ENCODE measurements at places on chromosomes 16 and 17.

DNA sequence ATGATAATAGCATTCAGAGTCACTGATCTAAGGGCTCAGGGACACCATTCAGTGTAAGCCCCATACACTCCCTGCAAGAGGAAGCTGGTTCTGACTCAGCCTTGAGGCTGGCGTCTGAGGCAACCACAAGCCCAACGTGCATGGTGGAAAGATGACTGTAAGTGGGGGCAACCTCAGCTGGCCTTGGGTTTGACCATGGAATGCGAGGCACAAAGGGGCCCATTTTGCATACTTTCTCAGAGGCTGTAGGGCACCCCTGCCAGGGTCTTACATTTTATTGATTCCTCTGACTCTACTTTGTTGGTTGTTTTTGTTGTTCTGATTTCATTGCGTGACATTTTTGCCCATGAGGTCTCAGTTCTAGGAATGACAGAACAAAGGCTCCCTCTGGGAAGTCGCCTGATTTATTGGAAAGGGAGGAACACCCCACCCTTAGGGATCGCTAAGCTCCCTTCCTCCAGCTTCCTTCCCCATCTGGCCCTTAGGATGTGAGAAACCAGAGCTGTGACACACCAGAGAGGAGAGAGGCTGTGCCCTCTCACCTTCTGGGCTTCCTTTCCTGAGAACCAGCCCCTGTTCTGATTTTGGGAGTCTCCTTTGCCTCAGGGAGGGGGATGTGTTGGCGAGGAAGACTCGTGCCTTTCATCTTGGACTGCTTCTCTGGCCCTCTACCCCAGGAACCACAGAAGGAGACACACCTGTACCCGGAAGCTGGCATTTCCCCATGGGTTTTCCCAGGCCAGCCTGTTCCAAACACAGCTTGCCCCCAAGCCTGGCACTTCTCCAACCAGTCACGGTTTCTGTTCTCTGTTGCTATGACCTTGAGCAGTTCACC lies 5.6 kb upstream of the CIITA start:
- no peak for DNase-seq

GRCh38 chr16:21626659-21627277 lies 25.6 kb downstream of the IGSF6 start:
- DNase-seq: no peak

GRCh38 chr17:36212966-36213365 lies 2.1 kb downstream of the CCL4L2 start:
- DNase-seq: no peak

GRCh38 chr16:35314298-35314697 lies 1854.9 kb downstream of the TP53TG3F start:
- no peak for DNase-seq

DNA sequence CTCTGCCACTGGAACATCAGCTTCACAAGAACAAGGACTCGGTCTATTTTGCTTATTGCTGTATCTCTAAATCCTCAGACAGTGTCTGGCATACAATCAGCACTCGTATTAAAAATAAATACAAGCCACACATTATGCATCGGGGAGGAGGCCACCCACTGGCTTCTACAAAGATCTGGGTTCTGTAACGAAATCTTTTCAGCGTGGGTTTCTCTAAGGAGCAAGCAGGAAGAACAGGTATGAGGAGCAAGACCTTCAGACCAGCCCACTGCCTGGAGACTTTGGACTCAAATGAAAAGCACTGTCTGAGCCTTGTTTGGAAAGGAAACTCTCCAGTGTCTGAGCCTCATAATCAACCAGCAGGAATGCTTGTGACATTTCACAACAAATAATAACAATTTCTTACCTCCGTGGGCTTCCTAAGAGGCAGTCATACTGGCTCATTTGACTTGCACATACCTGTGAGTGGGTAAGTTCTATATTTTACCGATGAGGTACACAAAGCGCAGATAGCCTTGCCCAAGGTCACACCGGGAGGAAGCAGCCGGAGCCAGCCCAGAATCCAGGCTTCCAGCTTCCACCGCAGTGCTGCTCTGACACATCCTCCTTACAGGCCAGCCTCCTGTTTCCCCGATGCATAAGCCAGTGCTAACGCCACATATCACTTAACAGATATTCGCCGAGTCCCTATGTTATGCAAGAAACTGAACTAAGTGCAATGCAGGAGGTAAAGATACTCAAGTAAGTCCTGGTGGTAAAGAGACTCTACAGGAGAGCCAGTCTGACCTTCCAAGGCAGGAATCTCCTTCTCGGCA lies 118.6 kb upstream of the TNRC6C start:
- no peak for DNase-seq

GRCh38 chr17:34776456-34777443 lies 184.5 kb downstream of the CCT6B start:
- DNase-seq: no peak

GRCh38 chr16:80526418-80527061 lies 14.3 kb upstream of the DYNLRB2 start:
- no peak for DNase-seq

DNA sequence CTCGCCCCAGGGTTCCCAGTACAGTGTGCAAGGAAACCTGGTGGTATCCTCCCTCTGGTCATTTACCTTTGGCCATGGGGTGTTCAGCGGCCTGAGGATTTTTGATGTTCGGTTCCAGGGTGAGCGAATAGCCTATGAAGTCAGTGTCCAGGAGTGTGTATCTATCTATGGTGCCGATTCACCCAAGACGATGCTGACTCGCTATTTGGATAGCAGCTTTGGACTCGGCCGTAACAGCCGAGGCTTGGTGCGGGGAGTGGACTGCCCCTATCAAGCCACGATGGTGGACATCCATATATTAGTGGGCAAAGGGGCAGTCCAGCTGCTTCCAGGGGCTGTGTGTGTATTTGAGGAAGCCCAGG lies 1.2 kb downstream of the AOC2 start:
- no peak for DNase-seq

DNA sequence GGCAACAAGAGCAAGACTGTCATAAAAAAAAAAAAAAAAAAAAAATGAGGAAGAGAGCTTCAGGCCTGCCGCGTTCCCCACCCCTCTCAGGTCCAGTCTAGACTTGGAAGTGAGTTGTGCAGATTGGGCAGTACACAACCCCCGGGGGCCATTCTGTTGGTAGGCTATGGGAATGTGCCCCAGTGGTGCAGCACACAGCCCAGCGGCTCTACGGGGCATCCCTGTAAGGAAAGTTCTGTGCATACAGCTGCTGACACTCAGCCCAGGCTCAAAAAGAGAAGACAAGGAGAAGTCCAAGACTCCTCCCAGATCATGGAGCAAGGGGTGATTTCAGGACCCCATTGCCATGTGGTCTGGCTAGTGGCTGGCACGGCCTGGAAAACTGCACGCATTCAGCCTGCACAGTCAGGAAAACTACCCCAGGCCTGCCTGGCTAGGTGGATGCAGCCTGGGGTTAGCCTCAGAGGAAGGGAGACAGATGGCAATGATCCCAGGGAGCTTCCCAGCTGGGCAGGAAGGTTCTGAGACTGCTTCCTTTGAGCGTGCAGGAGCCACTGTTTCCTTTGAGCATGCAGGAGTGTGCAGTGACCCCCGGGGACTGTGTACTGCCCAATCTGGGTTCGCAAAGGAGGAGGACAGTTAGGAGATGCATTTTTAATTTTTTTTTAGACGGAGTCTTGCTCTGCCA lies 44.8 kb downstream of the PECAM1 start:
- no peak for DNase-seq

- DNase-seq: no peak
Measured at GRCh38 chr16:19929062-19929511, 44.4 kb upstream of the GPRC5B start.

DNA sequence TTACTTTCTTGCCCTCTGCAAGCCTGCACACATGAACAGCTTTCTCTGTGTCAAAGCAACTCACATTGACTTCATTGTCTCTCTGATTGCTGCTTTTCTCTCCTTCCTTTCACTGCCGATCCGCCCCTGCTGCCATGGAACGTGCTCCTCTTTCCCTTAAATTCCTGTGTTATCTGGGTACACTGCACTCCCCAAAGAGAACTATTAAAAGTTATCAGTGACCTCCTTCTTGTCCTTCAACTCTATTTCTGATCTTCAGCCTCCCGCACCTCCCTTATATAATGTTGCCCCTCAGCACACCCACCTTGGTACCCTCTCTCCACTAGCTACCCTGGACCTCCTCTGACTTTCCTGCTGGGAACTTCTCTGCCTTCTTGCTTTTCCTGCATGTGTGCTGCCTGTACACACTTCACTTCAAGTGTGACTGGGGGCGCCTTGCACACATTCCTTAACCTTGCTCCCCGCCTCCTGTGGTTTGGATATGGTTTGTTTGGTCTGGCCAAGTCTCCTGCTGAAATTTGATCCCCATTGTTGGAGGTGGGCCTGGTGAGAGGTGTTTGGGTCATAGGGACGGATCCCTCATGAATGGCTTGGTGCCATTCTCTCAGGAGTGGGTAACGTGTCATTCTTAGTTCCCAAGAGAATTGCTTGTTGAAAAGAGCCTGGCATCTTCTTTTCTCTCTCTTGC lies 26.7 kb upstream of the PMP22 start:
- DNase-seq: no peak

- no peak for DNase-seq
Measured at GRCh38 chr17:44955674-44956425, 8.3 kb upstream of the KIF18B start.

- DNase-seq: no peak
Measured at GRCh38 chr16:69003500-69003899, 102.0 kb upstream of the HAS3 start.

DNA sequence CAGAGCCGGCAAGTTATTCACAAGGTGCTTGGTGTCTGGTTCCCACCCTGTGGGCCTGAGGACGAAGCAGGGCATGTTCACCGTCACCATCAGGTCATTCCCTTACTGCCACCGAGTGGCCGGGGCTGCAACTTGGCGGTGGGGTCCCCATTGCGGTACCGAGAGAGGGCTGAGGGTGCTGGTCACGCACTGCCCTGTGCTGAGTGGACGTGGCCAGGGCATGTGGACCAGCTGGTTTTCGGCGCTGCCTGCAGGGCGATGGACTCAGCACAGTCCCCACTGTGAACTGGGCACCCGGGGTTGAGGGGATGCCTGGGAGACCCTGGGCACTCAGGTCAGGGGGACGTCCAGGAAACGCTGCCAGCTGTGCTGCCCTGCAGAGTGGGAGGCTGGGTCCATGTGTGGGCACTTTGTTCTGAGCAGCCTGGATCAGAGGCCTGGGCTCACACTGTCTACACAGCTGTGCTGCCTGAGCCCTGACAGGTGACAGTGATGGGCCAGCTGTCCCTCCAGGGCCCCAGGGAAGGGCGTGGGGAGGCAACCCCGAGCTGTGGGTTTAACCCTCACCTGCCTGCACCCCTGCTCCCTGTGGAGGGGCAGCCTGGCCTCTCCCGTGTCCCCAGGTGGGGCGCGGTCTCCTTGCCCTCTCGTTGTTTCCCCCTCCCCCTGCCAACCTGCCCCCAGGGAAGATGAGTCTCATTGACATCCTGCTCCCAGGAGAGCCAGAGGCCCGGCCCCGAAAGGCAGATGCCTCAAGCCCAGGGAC lies 39.3 kb upstream of the GNG13 start:
- DNase-seq: no peak

DNA sequence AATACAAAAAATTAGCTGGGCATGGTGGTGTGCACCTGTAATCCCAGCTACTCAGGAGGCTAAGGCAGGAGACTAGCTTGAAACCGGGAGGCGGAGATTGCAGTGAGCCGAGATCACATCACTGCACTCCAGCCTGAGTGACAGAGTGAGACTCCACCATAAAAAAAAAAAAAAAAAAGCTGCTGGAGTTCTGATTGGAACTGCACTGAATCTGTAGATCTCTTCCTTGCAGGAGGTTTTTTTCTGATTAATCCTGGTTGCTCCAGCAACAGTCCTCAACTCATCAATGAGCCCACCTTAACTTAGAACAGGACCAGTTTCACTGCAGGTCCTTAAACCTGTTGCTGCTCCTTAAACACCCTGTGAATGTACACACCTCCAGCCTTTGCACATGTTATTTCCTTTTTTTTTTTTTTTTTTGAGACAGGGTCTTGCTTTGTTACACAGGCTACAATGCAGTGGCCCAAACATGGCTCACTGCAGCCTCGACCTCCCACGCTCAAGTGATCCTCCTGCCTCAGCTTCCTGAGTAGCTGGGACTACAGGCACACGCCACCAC lies 1.6 kb upstream of the ODAD4 start:
- DNase-seq: no peak

DNA sequence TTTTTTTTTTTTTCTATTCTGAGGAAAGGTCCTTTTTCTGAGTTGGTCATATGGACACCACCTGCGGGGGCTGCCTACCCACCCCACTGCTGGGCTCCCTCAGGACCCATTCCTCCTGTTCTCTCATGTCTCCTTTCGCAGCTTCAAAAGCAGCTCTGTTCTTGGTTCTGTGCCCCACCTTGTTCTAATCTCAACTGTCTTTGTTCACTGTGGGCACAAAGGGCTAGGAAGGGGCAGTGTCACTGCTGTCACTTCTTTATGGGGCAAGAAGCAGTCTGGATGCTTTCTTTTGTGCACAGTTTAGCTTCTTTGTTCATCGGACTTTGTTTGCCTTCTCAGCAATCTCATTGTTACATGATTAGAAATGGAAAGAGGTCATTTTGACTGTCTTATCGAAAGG lies 7.1 kb downstream of the GOSR2 start:
- no peak for DNase-seq

DNA sequence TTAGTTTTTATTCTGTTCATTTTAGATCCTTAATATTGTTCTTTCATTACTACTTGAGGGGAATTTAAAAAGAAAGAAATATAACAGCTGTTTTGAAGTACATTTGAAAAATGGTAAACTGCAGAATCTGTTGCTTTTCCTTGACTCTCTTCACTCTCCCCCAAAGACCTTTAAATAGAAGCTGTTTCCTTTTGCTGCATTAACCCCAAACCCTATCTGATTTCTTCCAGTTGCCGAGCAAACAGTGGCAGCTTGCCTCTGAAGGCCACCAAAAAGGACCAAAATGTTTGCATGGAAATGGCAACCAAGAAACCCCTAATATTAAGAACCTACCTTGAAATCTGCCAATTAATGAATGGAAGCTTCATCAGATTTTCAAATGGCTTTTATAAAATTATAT lies 37.1 kb downstream of the PRKCA start:
- no peak for DNase-seq

- no peak for DNase-seq
Measured at GRCh38 chr17:29331708-29332085, 37.7 kb upstream of the NUFIP2 start.
